ENCODE measurements at places on chromosomes 2 and 18.

GRCh38 chr18:45384137-45384961 is 230.9 kb upstream of the SLC14A2 start:
- DNase-seq, result peak; percentile 83

GRCh38 chr2:28219758-28220368 is 172.8 kb upstream of the FOSL2 start:
- no peak for DNase-seq

GRCh38 chr2:96174251-96175144 is 29.3 kb upstream of the DUSP2 start:
- DNase-seq, result peak; percentile 88

GRCh38 chr2:28915939-28916338 is 21.5 kb downstream of the WDR43 start:
- DNase-seq, result no peak

- DNase-seq, result no peak
Measured at GRCh38 chr2:71608034-71608433, 154.7 kb downstream of the DYSF start.

GRCh38 chr18:37261246-37261840 is 304.3 kb downstream of the CELF4 start:
- DNase-seq, result no peak

- DNase-seq, result no peak
Measured at GRCh38 chr2:73107211-73107926, 5.4 kb downstream of the RAB11FIP5 start.

- DNase-seq, result no peak
Measured at GRCh38 chr18:47724186-47724975, 206.1 kb downstream of the SMAD2 start.

GRCh38 chr18:66219817-66220216 is 384.1 kb downstream of the CDH19 start:
- DNase-seq, result no peak

GRCh38 chr18:47512726-47513435 is 261.4 kb upstream of the SKOR2 start:
- no peak for DNase-seq

- no peak for DNase-seq
Measured at GRCh38 chr2:176682278-176682677, 413.0 kb downstream of the MTX2 start.

- peak; percentile 46 for DNase-seq
Measured at GRCh38 chr2:46146866-46147502, 150.2 kb upstream of the EPAS1 start.

DNA sequence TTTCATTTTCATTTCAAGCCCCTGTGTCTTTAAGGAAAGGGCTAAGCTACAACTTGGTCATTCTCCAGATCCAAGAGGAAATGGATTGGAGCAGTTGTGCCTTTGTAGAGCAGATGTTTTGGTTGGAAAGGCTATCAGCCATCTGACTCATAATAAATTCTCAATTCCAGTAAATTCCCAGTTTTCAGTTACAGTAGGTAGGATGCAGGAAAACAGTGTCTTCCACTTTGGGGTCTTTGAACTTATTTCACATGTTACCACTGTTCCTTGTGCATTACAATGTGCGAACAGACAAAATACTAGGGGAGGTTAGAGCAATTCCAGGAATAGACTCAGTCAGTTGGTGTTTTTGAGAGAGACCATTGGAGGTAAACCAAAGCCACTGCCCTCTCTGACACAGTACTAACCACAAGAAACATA is 211.9 kb downstream of the BABAM2 start:
- DNase-seq, result no peak

DNA sequence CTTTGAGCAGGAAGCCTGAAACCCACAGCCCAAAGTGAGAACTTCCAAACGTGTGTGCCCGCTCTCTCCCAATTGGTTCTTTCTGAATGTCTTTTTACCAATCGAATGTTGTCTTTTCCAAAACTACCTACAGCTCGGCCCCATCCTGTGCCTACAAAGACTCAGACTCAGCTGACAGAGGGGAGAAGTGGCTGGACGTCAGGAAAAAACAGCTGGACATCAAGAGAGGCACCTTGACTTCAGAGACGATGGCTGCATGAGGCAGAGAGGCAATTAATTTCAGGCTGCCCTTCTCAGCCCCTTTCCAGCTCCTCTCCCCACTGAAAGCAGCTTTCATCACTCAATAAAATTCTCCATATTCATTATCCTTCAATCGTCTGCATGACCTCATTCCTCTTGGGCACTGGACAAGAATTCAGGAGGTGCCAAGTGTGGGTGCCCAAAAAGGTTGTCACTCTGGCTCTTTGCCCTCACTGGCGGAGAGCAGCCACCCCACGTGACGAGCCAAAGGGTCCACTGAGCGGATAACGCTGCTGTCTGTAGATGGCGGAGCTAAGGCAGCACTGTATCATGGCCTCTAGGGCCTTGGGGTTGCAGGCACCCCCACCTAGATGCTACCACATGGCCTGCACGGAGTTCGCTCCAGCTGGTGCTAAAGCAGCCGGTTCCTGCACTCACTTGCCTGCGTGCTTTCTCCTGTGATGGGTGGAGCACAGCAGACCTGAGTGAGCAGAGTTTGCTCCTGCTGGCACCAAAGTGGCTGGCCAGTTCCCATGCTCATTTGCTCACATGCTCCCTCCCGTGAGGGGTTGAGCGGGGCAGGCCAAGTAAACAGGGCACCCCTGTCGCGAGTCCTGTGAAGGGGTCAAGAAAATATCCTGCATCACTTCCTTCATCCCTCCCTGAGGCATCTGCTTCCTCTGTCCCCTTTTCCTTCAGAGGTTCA is 37.9 kb downstream of the FAM210A start:
- DNase-seq, result no peak

- no peak for DNase-seq
Measured at GRCh38 chr2:207911215-207911614, 114.1 kb downstream of the PLEKHM3 start.

DNA sequence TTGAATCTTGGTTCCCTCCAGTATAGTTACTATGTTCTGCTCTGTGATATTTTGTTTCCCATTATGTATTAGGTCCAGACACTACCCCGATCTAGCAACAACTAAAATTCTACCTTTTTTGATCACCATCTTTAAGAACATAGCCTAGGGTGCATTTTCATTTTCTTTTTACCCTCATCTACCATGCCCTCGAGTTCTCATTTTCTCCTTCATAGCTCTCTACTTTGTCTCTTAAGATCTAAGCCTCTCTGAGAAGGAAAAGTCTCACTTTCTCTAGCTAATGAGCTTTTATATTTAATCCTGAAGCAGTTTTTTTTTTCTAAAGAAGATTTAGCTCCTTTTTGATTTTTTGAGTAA is 1089.4 kb upstream of the SLC39A10 start:
- DNase-seq, result no peak

DNA sequence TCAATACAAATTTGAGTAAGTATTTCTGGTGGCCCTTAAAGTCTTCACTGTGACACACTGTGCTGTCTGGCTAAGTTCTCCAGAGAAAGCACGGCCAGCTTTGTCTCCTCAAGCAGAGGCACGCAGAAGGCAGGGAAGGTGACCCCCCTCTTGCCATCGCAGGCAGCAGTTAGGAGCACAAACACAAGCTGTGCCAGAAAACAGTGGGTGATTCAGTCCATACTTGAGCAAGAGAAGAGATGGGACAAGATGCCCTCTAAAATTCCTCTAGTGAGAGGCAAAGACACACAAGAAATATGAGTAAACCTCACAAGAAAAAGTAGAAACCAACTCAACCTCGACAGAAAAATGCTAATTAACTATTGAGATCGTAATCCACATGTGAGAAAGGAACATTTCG is 9.8 kb downstream of the MCEE start:
- no peak for DNase-seq
